Peyer's patch (tissue), 4 donors: ENCODE measurements at places on chromosomes 4 and X.

DNA sequence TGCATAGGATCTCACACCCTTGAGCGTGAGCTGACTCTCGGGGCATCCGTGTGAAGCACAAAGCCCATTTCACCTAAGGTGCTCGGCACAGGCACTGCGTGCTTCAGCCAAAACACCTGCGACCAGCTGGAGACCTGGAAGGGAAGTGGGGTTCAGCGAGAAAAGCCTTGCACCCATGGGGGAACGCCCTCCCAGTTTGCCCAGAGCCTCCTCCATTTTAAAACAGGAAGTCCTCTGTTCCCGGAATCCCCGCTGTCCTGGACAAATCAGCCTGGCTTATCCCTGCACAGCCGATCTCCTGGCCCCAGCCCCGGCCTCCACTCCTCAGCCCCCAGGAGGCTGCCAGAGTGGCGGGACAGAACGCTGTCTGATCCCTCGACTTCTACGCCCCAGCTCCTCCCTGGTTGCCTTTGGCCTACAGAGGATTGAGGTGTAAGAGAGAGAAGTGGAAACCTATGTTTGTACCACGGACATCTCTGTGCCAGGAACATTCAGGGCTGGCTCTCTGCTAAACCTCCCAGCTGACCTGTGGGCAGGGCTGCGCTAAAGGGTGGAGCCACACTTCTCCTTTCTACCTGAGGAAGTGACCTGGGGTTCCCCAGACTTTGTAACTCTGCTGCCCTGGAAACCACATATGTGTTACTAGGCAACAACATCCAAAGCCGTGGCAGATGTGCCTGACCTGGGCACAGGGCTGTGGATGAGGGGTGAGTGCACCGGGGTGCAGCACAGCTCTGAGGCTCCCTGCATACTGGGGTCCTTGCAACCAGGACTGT, 3.8 kb upstream of the C4orf50 start:
- DNase-seq = no peak

- no peak for DNase-seq
Measured at GRCh38 chrX:139086246-139086645, 374.7 kb upstream of the FGF13 start.

GRCh38 chr4:175407926-175408325, 404.1 kb downstream of the GPM6A start:
- no peak for DNase-seq

- no peak for DNase-seq
Measured at GRCh38 chrX:67604979-67605703, 61.3 kb downstream of the AR start.

- no peak for DNase-seq
Measured at GRCh38 chrX:2383735-2384134, 117.0 kb downstream of the DHRSX start.
